Activated T-helper 1 cell treated with anti-CD3 and anti-CD28 coated beads, Interleukin-2, amount 50 U/mL, for 16 hours (primary cell): ENCODE measurements at places on chromosomes 2 and 18.

- DNase-seq = no peak
Observed at GRCh38 chr2:133846476-133846875, 278.2 kb upstream of the NCKAP5 start.

DNA sequence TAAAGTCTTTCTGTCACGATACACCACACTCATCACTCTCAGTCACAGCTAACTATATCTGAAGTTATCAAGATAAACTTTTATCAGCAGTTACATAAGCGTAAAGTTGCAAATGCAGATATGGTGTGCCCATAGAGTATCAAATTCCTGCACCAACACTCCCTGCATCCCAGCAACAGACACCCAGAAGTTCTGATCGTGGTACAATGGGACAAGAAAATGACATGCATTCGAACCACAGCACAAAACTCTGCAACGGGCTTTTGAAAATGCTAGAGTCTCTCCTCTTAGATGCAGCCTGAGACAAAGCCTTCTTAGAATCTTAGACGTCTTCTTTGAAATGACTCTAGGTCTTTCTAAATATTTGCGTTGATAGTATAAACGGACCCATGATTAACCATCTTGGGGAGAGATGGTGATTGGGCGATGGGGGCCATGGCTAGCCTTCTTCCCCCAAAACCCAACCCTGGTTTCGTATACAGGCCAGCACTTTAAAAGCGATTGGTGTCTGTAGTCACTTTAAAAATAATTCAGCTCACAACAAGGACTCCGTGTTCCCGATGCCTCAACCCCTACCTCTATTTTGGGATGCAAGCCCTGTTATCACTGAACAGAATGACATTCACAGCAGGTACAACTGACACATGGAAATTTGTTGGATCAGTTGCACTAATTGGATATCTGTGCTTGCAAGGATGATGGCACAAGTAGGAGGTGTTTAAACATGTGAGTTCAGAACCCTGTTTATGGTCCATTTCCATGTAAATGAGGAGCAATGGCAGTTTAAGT is 286.6 kb downstream of the MYT1L start:
- no peak for DNase-seq

GRCh38 chr18:33802955-33803354 is 224.9 kb downstream of the ASXL3 start:
- no peak for DNase-seq

- DNase-seq = no peak
Observed at GRCh38 chr2:26542676-26543505, 65.0 kb upstream of the OTOF start.

DNA sequence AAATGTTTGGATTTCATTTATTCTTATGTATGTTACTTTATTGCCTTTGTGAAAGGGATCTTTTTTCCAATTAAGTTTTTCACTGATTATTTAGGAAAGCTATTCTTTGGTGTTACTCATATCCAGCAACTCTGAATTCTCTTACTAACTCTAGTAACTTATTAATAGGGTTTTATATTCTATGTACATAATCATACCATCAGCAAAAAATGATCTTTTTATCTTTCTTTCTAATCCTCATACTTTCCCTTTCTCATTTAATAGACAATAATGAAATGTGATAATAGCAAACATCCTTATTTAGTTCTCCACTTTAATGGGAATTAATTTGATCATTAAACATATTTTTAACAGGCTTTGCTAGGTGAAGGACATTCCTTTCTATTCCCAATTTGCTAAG is 12.3 kb upstream of the CDKL4 start:
- DNase-seq = no peak

GRCh38 chr2:199716807-199717586 is 134.0 kb downstream of the FTCDNL1 start:
- no peak for DNase-seq

DNA sequence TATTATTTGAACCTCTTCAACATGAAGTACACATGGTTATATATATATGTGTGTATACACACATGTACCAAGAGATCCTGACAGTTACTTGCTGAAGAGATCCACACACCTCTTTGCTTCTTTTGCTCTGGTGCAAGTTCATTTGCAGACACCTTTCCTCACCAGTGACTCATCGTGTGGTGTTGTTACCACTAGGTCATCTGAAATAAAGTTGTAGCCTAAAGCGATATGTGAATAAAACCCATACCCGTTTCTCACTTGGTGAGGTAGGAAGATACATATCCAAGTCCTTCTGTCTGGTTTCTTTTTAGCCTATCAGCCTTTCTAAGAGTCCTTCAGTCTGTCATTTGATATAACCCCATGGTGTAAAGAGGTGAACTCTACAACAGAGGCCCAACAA is 379.4 kb upstream of the RAB12 start:
- no peak for DNase-seq

DNA sequence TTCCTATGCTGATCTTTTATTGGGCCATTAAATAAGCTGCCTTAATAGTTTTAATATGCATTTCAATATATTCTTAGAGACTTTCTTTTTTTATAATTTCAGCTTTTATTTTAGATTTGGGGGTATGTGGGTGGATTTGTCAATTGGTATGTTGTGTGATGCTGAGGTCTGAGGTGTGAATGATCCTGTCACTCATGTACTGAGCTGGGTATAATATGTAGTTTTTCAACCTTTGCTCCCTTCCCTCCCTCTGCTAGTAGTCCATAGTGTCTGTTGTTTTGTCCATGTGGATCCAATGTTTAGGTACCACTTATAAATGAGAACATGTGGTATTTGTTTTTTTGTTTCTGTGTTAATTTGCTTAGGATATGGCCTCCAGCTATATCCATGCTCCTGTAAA is 35.5 kb upstream of the PROKR1 start:
- DNase-seq = no peak

DNA sequence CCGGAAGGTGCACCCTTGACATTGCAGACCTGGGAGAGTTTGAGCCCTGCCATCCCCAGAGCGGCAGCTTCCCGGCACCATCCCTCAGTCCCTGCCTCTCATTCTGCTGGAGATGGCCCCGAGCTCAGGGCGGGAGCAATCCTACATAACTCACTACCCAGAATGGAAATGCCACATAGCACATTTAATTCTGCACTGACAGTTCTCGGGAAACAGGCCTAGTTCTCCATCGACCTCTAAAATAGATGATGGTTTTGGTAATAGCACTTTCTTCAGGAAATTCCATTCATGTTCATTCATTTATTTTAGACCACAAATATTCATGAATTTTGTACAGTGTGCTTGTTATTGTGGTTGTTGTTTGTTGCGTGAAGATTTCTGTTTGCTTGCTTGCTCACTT is 92.9 kb upstream of the SLC14A2 start:
- DNase-seq = no peak

GRCh38 chr2:225326969-225327368 is 72.5 kb upstream of the NYAP2 start:
- no peak for DNase-seq

DNA sequence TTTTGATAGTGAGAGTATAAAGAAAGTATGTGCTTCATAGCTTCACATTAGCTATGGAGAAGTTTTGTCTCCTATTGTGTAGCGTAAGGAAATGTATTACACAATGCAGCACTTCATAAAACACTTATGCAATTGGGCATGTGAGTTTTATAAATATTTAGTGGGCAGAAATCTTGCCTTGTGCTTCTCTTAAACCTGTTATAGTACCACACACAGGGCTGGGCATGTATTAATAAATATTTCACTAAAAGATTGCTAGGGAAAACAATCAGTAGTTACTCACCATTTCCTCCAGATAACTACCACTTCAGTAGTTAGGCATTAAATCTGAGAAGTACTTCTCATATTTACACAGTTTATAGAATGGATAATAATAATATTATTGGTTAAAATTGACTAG is 1080.8 kb upstream of the PIK3C3 start:
- DNase-seq = no peak

DNA sequence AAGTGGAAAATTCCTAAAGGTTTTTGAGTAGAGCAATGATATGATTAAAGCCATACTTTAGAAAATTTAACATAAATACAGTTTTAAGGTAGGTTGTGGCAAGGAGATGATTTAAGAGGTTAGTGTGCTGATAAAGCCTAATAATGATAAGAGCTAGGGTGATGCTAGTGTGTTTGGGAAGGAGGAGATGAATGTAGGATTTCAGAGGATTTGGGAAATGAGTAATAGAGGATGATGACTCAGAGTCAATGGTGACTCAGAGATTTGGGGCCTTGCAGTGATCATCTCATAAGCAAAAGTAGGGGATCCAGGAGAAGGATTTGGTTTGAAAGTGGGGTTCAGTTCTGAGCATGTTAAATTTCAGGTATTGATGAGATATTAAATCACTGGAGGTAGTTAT is 23.3 kb downstream of the STAMBP start:
- DNase-seq = no peak

GRCh38 chr18:59547581-59548182 is 149.5 kb downstream of the CCBE1 start:
- no peak for DNase-seq

DNA sequence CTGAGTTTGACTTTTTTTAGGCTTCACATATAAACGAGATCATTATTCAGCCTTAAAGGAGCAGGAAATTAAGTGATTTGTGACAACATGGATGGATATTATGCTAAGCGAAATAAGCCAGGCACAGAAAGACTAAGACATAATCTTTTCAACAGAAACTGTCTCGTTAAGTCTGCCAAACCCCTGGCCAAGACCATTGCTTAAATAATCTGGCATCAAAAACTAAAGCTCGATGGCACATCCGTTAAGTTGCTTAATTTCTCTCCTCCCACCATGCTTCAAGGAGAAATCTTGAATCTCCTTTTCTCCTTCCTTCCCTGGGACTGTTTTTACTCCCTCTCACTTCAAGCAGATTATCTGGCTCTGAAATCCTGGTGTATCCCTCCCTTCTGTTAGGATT is 140.3 kb downstream of the GALNT14 start:
- no peak for DNase-seq

DNA sequence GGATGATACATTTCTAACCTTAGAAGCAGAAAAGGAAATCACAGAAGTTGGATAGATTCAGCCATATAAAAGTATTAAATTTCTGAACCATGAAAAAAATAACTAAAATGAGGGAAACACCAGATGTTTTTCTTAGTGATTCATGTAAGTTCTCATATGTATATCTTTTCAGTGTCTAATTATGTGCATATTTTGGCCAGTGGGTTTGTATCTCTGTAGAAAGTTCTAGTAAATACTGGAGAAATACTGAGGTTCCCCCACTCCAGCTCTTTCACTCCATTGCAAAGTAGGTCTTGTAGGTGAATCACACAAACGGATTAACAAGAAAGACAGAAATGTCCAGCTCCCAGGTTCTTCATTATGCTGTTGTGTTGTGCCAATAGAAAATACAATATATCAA is 222.3 kb downstream of the NEDD4L start:
- no peak for DNase-seq

- DNase-seq = no peak
Observed at GRCh38 chr18:35005963-35006577, 35.1 kb upstream of the MAPRE2 start.

DNA sequence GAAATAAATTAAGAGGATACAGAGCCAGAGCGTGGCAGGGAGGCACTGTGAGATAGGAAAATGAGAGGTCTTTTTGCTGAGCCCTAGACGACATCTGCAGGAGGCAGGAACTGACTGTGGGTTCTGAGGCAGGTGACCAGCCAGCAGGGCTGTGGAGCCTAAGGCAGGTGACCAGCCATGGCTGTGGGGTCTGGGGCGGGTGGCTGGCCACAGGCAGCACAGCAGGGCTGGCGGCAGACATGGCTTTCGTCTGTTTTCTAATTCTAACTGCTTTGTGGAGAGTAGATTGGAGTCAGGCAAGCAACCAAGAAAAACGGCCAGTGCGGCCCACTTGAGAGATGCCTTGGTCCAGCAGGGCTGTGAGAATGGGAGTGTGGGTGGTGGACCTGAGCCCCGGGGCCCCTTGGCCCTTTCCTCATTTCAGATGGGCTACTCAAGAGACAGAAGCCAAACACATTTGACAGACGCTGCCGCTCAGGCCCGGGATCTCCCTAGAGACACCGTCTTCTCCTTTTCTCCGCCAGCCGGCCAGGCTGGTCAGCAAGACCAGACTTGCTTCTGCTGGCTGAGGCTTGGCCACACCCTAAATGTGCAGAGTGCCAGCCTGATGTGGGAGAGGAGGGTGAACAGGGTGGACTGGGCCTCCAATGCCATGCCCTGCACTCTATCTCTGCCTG is 19.7 kb upstream of the GNAL start:
- no peak for DNase-seq

- DNase-seq = no peak
Observed at GRCh38 chr18:57836557-57836956, 33.4 kb upstream of the ATP8B1 start.

DNA sequence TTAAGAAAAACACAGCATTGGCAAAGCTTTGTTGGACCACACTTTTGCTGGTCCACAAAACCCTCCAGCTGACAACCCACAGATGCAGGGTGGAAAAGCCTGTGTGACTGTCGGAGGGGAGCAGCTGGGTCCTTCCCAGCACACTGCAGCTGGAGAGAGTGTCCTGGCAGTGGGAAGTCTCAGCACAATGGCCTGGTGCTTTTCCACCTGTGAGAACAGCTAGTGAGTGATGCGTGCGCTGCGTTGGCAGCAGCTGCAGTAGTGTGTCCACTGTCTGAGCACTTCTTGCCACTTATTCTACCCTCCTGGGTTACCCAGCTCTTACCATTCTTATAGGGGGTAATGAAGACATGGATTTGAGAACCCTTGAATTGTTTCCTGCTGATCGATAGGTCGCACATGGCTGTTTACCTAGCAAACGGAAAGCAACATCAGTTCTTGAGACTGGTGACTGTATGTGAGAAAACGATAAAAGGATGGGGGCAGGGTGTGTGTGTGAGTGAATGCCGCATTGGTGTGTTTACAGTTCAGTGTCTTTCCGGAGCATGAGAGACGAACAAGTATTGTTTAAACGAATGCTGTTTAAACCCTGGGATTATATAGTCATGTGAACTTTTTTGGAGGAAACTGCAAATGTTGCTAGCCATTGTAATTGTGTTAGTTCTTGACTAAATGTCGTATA is 69.7 kb downstream of the LYPD6 start:
- no peak for DNase-seq

DNA sequence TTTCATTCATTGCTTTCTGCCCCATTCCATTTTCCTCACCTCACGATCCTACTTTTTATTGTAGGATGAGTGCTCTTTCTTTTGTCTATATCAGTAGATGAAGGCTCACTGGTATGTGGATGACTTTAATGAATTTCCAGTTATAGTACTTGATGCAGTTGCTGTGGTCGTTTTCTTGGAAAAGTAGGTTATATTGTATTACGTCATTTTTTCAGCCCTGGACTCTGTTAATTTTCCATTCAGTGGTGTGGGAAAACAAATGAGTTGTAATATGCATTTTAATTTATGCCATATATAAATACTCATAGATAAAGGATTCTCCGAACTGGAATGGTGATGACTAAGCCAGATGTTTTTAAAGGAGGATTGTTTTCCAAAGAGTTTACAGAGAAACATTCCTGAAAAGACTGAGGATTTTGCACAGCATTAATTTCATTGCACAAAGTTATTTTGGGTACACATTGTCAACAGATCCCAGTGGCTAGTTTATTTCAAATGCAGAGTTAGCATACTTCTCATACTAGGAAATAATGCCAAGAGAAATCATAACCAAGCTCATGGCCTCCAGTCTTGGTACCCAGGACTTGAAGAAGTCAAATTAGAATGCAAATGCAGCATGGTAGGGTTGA is 189.7 kb downstream of the PAX3 start:
- no peak for DNase-seq

GRCh38 chr2:216056739-216057138 is 24.9 kb downstream of the PECR start:
- DNase-seq = no peak
